ENCODE measurements at places on chromosomes 6 and 20.
A peak's percentile ranks its signal among the peaks of the same experiment; 100 is the strongest.

GRCh38 chr6:28727559-28728211, 196.1 kb downstream of the TRIM27 start:
- no peak for DNase-seq

GRCh38 chr20:37290158-37290810, 829 bp downstream of the MANBAL start:
- no peak for DNase-seq

GRCh38 chr6:56984361-56984760, 29.5 kb downstream of the BEND6 start:
- no peak for DNase-seq

- no peak for DNase-seq
Measured at GRCh38 chr6:52543729-52544601, 32.9 kb downstream of the TRAM2 start.

DNA sequence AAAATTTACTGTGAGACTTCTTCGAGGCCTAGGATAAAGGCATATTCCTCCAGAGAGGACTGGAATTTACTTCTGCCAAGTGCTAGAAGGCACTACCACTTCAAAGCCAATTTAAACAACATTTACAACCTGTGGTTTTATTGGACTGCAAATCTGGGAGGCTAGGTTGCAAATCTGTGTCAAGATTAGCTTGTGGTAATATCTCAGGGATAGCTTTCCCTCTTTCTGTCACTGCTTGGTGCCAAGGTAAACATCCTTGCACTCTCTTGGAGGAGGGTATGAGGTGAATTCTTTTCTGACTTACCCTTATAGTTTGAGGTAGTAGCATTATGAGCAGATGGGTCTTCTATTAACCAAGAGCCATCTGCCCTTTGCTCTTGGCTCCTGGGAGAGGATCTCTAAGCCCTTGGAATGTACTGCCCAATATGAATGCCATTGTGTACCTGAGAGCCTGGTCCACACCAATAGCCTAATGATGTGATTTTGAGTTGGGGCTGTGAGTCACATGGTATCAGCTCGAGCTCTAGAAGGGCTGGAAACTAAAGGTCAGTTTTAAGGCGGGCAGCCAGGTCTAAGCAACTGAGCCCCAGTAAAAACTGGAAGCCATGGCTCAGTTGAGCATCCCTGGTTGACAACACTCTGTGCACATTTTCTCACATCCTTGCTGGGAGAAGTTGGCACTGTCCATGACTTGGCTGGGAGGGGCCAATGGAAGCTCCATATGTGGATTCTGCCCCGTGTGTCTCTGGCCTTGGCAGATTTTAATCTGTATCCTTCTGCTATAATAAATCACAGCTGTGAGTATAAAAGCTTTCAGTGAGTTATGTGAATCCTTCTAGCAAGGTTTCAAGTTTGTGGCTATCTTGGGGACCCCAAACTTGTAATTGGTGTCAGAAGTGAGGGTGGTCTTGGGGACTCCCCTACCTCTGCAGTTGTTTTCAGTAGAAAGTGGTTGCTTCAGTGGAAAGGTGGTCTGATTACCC, 188.1 kb downstream of the UBE3D start:
- no peak for DNase-seq

DNA sequence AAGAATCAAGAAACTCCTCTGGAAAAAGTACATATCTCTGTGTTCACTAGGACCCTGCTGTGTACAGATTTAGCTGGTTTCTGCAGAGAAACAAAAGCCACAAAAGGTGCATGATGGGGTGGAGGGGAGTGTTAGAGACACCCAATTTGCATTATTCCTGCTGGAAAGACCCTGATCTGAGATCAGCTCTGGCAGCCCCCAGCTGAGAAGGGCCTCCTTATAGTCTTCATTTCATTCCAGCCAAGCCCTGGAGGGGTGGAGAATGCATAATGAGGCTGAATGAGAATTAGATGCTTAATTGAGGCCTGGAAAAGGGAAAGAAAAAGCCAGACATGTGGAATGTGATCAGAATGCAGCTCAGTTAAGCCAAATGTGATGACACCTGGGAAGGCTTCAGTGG, 545.6 kb downstream of the KIF16B start:
- no peak for DNase-seq

GRCh38 chr6:148021699-148022098, 320.9 kb upstream of the SASH1 start:
- DNase-seq, result peak; percentile 7

GRCh38 chr6:147821295-147821897, 312.9 kb downstream of the SAMD5 start:
- no peak for DNase-seq

DNA sequence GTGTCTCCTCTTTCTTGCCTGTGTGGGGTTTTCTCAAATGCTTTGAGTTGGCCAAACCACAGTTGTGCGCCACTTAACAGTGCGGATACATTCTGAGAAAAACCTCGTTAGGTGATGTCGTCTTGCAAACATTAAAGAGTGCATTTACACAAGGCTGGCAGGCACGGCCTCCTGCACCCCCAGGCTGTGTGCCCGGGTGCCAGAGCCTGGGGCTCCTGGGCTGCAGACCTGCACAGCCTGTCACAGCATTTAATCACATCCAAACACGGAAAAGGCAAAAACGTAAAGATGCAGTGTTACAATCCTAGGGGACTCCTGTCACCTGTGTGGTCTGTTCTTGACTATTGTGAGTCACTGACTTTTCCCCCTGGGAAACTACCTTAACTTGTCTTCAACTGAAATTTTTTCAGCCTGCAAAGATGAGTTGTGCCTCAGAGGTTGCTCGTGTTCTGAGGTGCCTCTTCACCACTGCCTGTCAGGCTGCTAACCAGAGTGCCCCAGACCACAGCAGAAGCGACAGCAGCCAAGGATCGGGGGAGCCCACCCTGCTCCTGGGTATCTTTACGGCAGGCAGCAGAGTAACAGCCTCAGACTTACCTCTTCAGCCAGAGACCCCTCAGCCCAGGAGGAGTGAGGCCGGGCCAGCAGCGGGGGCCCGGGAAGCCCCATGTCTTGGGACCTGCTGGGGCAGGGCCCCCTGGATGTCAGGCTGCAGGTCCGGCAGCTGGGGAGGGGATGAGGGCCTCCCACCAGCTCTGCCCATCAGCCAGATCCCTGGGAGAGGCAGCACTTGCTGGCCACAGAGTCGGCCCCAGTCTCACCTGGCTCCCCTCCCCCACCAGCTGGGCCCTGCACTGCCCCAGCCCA, 683 bp upstream of the C20orf204 start:
- DNase-seq, result no peak
